Renal pelvis (tissue), 12 donors: ENCODE measurements at places on chromosomes 7 and 10. TPM values are rescaled to one million over a fixed set of nuclear protein-coding genes. Genes with fewer than 3 reads are reported as not detected.

The SFTPA2 gene
- 0.13 TPM for polyA plus RNA-seq

DNA sequence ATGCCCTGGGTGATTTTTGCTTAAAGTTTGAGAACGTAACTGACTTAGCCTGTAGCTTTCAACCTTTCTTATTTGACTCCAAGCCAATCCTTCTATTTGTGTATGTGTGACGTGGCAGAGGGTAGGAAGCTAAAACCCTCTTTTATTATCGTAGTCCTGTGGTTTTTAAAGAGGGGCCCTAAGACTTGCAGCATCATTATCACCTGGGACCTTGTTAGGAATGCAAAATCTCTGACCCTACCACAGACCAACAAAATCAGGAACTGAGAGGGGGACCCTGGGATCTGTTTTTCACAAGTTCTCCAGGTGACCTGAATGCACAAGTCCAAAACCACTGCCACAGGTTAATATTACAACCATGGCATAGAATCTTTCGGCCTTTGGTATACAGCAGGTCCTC is 80.1 kb downstream of the OSBPL3 start:
- DNase-seq, result no peak

- DNase-seq, result no peak
These were observed 122.9 kb upstream of the MYO3A start for GRCh38 chr10:25811052-25811685.

- no peak for DNase-seq
These were observed 112.7 kb downstream of the CREB5 start for GRCh38 chr7:28524978-28525377.

The ZNF12 gene
- polyA plus RNA-seq, result 35.1 TPM
